ENCODE measurements at places on chromosomes 6 and 20.

DNA sequence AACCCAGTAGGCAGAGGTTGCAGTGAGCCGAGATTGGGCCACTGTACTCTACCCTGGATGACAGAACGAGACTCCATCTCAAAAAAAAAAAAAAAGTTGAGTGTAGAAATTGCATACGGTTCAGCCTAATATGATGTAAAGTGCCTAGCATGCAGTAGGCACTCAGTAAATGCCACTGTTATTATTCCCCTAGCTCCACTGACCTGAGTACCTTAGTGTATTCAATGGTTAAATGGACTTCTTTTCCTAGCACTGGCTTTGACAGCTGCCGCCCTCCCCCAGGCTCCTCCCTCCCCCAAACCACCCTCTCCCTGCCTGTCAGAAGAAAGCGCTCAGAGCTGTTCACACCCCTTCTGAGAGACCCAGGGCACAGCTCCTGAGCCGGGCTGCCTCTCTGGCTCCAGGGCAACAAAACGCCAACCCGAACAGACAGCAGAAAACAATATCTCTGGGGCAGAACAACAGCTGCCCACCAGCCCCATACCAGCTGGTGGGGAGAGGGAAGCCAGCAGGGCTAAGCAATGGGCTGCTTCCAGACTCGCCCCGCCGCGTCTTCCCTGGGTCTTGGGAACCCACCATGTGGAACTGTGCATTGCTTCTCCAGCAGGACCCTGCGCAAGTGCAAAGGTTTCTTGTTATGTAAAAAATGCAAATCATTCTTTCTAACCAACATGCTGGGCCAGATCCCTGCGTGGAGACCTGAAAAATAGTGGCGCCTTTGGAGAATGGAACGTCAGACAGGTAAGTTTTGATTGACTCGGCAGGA lies 4.5 kb downstream of the CPNE5 start:
- no peak for DNase-seq

GRCh38 chr6:11404081-11404480 lies 133.5 kb upstream of the TMEM170B start:
- DNase-seq, result no peak

- no peak for DNase-seq
These were observed 14.8 kb upstream of the TREM2 start for GRCh38 chr6:41177695-41178094.

GRCh38 chr6:157946865-157947532 lies 34.7 kb upstream of the SYNJ2 start:
- DNase-seq, result peak; percentile 51

GRCh38 chr6:134452906-134453305 lies 135.0 kb upstream of the SGK1 start:
- no peak for DNase-seq

- DNase-seq, result no peak
These were observed 87.8 kb downstream of the PFDN4 start for GRCh38 chr20:54295686-54296085.
